ENCODE measurements at places on chromosomes 1 and 21.

- no peak for DNase-seq
Measured at GRCh38 chr1:109273570-109274288, 9.2 kb downstream of the PSRC1 start.

GRCh38 chr1:100921110-100921706 is 25.3 kb downstream of the SLC30A7 start:
- peak; percentile 28 for DNase-seq

DNA sequence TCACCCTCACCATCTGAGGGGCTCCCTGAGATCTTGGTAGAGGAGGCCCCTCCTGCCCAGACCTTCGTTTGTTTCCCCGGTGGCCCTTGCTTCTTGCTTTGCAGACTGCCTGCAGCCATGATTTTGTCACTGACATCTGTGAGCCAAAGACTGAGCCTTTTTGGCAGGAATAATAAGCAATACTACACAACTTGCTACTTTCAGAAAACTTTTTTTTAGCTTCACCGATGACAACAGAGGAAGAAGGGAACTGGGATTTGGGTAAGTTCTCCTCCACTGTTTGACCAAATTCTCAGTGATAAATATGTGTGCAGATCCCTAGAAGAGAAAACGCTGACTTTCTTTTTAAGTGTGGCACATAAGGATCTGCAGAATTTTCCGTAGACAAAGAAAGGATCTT is 11.7 kb upstream of the CD101 start:
- no peak for DNase-seq

GRCh38 chr1:91672601-91673161 is 172.0 kb downstream of the CDC7 start:
- DNase-seq, result no peak

DNA sequence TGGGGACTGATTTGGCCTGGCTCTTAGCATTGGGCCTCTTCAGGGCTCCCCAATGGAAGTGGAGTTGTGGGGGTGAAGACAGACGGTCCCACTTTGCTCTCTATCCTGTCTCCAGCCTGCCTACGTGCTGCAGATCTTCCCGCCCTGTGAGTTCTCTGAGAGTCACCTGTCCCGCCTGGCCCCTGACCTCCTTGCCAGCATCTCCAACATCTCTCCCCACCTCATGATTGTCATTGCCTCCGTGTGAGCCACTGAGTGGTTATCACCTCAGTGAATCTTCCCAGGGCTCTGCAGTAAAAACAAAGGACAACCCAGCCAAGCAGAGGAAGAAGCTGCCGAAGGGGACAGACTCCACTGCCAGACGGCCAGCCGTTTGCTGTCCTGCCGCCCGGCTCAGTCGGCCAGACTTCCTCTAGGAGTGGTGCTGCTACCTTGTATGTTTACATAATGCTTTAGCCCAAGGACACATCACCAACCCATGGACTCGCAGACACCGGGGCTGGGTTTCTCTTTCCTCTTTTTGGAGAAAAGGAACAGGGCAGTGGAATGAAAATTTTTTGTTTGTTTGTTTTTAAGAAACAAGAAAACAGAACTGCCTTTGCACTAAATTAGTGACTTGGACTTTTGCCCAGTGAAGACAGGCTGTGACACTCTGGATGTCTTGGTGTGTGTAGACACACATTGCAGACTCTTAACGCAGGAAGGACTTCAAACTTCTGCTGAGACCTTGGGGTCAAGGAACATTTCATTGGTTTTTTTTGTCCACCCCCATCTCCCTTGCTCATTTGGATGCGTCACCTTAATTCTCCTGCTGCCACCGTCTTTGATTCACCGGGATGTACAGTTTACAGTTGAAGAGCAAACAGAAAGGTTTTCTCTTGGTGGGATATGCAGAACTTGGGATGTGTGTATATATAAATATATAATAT is 36.5 kb downstream of the ZBTB17 start:
- no peak for DNase-seq

DNA sequence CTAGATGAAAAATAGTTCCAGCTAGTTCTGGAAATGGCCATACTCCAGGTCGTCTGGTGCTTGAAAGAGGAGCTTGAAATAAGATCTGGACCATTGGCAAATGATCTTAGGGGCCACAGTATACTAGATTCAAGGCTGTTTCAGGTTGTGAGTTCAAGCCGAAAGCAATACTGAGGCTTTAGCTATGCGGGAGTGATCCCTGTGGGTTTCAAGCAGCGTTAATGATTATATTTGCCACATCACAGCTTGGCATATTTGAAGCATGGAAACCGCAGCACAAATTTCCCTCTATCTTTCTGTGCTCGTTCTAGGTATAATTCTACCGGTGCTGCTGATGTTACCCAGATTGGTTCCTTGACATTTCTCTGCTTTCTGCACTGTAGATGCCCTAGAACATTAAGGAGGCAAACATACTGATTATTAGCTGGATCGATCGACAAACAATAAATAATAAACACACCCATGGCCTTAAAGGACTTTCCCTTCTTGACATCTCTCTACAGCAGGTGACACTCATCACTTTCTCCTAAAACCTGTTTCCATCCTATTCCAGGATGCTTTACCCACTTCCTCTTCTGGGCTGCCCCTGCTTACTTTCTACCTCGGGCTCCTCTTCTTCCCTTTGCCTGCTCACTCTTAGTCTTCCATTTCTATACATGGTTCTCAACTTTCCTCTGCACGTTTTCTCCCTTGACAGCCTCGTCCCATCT is 40.6 kb upstream of the LYST start:
- DNase-seq, result no peak

DNA sequence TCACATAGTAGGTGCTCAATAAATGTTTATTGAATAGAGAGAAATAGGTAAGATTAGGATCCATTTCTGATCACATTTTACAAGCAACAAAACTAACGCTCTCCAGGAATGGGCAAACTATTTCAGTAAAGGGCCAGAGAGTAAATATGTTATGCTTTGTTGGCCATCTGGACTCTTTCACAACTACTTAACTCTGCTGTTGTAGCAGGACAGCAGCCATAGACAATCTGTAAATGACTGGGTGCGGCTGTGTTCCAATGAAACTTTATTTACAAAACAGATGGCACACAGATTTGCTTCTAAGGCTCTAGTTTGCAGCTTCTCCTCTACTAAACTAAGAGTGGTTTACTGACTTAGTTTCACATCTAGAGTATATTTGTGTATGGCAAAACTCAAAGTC is 83.0 kb upstream of the BACH1 start:
- DNase-seq, result no peak

DNA sequence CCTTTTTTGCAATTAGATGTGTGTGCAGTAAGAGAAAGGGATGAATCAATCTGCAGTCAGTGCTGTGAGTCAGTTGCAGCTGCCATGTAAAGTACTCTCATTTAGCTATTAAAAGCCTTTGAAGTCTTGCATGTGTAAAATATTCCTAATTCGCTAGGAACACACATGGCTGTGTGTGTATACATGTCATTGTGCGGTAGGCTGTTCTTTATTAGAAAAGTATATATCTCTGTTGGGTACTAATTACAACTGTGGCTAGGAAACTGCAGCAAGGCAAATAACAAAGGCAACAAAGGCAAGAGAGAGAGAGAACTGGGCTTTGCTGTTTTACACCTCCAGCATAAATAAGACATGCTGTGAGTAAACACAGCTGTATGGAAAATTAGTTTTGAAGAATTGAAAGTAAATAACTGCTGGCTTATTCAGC is 41.7 kb downstream of the EPB41 start:
- no peak for DNase-seq

GRCh38 chr1:50981741-50982140 is 11.7 kb downstream of the CDKN2C start:
- DNase-seq, result no peak

- no peak for DNase-seq
Measured at GRCh38 chr21:41147096-41147978, 20.6 kb upstream of the BACE2 start.

DNA sequence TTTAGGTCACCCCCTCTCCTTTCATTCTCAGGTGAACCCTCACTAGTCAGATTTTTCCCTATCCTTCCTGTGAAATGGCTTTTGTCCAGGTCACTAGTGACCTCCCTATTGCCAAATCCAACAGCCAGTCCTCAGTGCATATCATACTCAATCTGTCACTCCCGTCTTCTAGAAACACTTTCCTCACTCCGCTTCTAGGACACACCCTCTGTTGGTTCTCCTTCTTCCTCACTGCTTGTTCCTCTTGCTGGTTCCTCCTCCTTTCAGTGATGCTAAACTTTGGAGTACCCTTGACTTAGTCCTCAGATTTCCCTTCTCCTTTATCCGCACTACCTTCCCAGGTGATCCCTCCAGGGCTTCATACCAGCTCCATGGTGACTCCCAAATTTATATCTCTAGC is 94.3 kb downstream of the RNF220 start:
- DNase-seq, result no peak

DNA sequence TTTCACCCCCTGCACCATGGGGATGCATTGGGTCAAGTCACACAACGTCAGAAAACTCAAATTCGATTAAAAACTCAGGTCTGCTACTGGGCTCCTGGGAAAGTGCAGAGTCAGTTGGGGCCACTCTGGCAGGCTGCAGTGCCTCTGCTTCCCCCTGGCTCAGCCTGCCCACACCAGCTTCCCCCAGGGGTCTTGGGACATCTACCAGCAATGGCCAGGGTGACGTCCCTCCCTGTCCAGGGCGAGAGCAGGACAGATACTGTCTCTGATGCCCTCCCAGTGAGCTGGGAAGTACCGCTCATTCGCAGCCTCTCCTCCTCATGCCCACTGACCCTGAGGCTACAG is 106.2 kb upstream of the COL6A1 start:
- DNase-seq, result no peak

GRCh38 chr1:93129507-93130099 is 50.5 kb downstream of the MTF2 start:
- no peak for DNase-seq

DNA sequence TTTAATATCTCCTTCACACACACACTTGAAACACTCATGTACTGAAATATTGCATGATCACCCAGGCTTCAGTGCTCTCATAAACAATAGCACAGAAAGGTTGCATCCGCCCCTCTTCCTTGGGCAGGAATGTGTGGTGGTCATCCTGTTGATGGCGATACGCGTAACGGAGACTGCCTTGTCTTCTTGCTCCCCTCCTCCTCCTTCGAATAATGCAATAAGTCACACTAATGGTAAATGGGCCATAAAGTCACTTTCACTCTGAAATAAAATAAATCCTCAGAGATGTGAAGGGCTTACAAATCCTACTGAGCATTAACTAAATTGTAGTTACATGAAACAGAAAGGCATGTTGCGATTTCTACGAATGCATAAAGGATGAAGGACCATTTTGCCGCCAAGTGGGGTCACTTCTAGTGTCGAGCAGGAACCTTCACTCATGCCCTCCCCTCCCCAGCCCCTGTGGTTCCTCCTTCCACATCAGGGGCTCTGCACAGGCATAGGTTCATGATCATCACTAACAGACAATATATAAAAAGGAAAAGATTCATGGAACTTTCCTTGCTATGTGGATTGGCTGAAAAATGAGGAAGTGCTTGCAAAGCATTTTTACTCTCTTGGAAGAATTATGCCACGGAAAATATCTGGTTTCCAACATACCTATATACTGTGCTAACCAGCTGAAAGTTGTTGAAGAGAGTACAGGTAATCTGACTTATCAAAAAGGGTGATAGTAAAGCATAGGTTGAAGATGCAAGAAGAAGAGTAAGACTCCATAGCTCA is 1.2 kb upstream of the PGBD5 start:
- DNase-seq, result no peak

- no peak for DNase-seq
Measured at GRCh38 chr1:54160351-54160750, 7.6 kb upstream of the CDCP2 start.

GRCh38 chr1:97593192-97593591 is 327.6 kb downstream of the DPYD start:
- DNase-seq, result no peak

- DNase-seq, result no peak
Measured at GRCh38 chr1:56180520-56181190, 398.7 kb downstream of the PLPP3 start.

DNA sequence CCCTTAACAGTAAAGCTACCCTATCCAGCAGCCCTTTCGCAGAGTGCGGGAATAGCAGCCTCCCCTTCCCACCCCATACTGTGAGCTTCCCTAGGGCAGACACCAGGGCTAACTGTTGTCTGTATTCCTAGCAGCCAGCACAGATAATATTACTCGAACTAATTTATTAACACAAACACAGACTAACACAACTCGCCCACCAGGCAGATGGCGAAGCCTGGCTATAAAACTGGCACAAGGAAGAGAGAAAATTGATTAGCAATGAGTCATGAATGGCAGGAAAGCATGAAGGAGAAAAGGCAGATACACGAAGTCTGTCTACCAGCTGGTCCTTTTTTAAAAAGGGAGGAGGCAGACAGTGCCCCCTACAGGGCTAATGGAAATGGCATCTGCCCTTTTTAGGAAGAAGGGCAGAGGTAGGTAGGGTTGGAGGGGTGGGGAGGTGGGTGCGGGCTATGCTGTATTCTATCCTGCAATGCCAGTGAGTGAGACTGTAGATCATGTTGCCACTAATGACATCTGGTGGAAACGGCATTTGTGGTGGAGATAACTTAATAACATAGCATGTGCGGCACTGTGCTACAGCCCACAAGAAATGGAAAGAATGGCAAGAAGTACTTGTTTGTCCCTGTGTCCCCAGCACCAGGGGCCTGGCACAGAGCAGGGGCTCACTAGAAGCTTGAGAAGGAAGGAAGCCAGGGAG is 30.6 kb upstream of the CTPS1 start:
- DNase-seq, result peak; percentile 40

DNA sequence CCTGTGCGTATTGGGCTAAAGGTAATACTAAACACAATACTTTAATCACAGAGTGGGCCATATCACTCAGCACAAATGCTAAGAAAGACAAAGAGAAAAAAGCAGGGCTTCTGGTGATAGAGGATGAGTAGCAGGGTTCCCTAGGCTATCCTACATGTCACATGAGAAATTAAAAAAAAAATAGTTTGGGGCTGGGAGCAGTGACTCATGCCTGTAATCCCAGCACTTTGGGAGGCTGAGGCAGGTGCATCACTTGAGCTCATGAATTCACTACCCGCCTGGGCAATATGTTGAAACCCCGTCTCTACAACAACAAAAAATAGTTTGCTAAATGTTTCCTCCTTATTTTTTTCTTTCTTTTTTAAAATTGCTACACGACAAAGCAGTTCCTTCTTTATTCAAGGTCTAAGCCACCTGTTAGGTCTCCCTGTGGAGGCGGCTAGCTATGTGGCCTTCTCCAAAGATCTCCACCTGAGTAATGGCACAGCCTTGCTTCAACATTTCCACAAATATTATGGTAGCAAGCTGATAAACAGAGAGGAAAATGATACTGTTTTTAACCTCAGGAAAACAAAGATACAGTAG is 1.5 kb downstream of the ENSA start:
- DNase-seq, result no peak

DNA sequence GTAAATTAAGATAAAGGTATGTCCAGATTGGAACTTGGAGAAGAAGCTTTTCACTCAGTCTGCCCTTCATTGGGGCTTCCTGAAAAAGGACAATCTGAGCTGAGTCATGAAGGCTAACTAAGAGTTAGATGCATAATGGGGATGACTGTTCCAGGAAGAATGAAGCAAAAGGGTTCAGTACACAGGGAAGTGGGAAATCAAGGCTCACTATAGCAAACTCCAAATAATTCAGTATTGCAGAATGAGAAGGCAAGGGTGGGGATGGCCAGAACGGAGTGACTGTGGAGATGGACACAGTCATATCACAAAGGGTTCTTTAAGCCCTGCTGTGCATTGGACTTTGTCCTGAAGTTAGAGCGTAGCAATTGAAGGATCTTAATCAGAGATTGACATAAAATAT is 158.3 kb downstream of the FGGY start:
- DNase-seq, result no peak

Measured in putamen (tissue), 1 donor.